Mucosa of gallbladder (tissue), 1 donor: ENCODE measurements at places on chromosomes 5 and 9. TPM values are rescaled to one million over a fixed set of nuclear protein-coding genes. Genes with fewer than 3 reads are reported as not detected.

The ERGIC1 gene
- 118 TPM for total RNA-seq

DNA sequence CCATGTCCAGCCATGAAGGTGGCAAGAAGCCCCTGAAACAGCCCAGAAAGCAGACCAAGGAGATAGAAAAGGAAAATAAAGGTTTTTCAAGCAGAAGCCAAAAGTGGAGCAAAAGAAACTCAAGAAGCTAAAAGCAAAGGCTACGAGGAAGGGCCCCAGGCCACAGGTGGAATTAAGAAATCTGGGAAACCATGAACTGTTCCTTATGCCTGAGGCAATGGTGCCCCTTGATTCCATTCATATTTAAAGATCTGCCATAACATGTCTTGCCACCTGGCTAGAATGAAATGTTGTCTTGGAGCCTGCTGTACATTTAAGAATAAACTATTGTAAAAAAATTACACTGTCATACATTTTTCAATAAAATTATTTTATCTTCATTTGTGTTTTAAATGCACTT is 59.5 kb upstream of the TARS1 start:
- DNase-seq = no peak

GRCh38 chr5:116504593-116505166 is 69.9 kb downstream of the SEMA6A start:
- DNase-seq = no peak

DNA sequence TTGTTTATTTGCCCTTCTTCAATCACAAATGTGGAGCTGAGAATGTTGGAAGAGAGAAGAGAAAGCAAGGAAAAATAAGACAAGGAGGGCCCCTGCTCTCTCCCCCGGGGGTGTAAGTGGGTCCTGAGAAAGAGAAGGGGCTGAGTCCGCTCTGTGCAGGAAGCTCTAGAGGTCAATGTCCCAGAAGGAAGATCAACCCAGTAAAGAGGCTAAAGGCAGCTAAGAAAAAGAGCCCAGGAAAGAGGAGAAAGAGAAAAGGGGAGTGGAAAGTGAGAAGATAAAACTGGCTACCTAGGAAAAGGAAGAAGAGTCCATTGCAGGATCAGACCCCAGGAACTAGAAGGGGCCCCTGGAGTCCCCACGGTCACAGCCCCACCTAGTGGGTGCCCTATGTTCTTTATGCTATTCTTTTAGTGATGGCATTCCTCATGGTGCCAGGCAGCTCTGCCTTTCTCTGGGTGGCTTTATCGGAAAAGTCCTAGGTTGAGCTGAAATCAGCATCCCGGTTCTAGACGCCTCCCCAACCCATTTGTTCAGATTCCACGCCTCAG is 583.4 kb downstream of the ACTL7B start:
- peak; percentile 35 for DNase-seq

- DNase-seq = no peak
Measured at GRCh38 chr5:137672001-137672400, 63.9 kb downstream of the KLHL3 start.
